Type B pancreatic cell (in vitro differentiated cells): ENCODE measurements at places on chromosomes 3 and 15.

DNA sequence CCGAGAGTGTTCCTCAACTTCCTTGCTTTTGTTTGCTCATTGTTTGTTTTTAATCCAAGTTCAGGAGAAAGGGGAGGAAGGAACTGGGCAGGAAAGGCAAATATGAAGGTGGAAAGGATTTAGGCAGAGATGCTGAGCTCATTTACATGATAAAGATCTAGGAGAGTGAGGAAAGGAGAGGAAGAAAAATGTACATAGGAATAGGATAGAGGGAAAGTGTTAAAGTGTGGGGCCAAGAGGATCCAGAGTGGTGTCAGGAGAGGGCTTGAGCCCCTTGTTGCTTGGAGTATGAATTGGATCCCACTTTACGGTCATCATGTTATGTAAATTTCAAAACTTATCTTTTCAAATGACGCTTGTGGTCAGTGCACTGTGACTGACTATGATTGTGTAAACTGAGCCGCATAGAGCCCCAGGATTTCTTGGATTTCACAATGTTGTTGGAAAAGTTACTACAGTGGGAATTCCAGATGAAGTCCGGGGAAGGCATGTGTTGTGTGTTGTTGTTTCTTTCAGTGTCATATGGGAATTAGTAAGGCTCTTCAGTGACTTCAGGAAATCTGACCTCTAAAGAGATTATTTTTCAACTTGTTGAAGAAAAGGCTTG is 15.0 kb upstream of the PLD1 start:
- DNase-seq: no peak

GRCh38 chr3:33181229-33181628 is 37.4 kb downstream of the SUSD5 start:
- DNase-seq: no peak

DNA sequence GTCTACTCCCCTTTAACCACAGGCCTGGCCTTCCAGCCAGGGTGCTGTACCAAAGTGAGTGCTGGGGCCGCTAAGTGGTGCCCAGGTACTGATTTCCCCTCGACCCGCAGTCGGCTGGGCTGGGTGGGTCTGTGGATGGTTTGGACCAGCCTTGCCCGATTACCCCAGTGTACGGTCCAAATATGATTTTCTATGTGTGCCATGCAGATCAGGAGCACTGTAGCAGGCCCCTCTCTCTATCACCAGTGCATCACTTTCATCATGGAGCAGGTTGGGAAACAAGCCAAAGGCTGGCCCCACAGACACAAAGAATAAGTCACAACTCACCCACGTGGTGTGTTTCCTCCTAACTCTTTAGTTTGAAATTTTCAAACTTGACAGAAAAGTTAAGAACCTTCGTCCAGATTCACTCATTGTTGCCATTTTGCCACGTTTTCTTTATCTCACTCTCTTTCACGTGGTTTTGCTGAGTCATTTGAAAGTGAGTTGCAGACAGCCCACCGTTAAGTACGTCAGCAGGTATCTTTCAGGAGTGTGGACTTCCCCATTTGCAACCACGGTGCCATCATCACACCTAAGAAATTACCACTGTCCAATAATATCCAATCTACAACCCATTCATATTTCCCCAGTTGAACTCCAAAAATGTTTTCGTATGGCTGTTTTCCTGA is 37.0 kb downstream of the ZNF710 start:
- no peak for DNase-seq

DNA sequence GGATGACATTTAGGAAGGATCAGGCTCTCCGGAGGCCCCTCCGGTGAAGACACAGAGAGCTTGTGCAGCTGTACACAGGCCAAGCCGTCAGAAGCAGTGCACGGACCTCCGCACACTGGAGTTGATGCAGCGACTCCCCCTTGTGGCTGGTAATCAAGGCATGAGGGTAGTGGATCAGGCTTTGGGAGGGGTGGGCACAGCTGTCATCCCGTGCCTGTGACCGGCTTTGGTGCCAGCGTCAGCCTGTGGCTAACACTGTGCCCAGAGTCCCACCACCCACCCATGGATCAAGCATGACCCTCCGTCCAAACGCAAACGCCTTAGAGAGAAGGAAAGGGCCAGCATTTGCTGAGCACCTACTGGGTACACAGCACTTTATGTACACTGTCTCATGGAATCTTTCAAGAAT is 8.2 kb upstream of the GRIP2 start:
- DNase-seq: no peak

DNA sequence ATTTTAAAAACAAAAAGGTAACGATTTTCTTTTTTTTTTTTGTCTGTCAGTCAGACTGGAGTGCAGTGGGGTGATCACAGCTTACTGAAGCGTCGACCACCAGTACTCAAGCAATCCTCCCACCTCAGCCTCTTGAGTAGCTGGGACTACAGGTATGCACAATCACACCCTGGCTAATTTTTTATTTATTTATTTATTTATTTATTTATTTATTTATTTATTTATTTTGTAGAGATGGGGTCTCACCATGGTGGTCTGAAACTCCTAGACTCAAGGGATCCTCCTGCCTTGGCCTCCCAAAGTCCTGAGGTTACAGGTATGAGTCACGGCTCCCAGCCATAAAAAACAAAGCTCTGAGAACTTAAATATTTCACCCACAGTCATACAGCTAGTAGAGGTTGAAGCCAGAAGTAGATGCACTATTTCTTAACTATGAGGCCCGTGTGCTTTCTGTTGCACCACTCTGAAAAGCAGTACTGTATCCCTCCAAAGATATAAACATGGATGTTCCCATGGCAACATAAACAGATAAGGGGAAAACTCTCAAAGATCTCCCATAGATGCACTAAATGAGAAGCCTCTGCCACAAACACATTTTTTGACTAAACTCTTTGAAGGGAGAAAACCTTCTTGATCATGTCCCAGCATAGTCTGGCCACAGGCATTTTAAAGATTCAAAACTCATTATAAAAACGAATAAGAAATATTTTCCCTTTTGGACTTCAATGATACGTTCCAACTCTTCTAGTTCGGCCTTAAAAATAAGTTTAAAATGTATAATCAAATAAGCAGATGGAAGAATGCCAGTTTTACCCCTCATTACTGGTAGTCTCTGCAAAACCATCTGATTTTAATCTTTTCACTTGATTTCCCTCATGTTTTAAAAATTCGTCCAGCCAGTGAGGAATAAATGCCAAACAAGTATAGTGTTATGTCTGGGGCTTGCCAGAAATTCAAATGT is 162.3 kb upstream of the ARHGEF26 start:
- DNase-seq: no peak

DNA sequence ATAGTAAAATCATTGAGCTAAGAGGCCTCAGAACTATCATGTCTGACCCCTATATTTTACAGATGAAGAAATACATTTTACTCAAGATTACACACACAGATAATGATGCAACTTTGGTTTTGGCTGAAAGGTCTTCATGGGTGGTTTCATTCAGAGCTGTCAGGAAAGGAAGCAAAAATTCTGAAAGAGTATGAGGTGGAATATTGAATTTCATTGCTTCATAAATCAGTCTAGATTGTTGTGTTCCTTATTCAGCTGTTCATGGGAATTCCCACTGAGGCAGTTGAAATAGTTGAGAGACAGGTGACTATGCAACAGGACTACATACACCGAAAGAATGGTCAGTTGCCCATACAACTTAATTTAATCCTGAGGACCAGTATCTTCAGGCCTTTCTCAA is 39.4 kb downstream of the CD200 start:
- no peak for DNase-seq

- no peak for DNase-seq
Measured at GRCh38 chr15:101326462-101327146, 31.6 kb upstream of the SNRPA1 start.

DNA sequence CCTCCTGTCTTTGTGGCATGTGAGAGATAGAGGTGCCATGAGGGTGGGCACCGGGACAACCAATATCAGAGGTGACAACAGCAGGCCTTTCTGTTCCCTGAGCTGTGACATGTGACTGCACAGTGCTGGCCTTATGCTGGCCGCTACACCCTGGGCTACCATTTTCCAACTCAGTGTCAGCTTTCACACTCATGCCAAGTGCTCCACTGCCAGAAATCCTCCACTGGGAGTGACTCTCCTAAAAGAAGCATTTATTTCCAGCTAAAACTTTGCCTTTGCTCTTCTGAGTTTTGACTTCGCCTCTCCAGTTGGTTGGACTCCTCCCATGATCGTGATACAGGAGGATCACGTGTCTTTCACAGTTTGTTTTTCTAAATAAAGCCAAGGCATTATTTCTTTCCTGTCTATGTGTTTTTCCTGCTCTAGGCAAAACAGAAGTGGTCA is 31.4 kb downstream of the CA12 start:
- DNase-seq: no peak

- DNase-seq: no peak
Measured at GRCh38 chr3:195388380-195388779, 54.4 kb downstream of the ACAP2 start.

GRCh38 chr15:49387471-49387870 is 35.6 kb upstream of the FGF7 start:
- no peak for DNase-seq

GRCh38 chr3:197085137-197085536 is 55.5 kb upstream of the MELTF start:
- no peak for DNase-seq

DNA sequence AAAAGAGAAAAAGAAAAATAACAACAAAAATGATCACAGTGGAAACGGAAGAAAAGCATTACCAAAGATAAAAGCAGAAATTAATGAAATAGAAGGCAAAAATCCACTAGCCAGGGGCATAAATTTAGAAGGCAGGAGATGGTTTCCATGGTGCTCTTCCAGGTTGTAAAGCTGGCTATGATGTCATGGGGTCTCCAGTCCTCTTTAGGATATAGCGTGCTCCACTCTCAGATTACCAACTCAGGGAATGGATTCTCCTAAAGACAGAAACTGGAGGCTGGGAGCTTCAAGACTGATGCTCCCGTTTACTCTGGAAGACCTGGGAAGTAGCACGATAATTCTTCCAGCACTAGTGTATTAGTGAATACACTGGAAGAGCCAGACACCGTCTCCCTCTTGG is 10.9 kb upstream of the ULK4 start:
- no peak for DNase-seq

GRCh38 chr3:183558495-183558894 is 3.0 kb upstream of the KLHL6 start:
- no peak for DNase-seq

GRCh38 chr3:197371591-197372046 is 73.2 kb upstream of the DLG1 start:
- no peak for DNase-seq

GRCh38 chr3:192991356-192991755 is 73.7 kb upstream of the MB21D2 start:
- no peak for DNase-seq

GRCh38 chr15:62307551-62307950 is 142.5 kb upstream of the C2CD4B start:
- DNase-seq: no peak

DNA sequence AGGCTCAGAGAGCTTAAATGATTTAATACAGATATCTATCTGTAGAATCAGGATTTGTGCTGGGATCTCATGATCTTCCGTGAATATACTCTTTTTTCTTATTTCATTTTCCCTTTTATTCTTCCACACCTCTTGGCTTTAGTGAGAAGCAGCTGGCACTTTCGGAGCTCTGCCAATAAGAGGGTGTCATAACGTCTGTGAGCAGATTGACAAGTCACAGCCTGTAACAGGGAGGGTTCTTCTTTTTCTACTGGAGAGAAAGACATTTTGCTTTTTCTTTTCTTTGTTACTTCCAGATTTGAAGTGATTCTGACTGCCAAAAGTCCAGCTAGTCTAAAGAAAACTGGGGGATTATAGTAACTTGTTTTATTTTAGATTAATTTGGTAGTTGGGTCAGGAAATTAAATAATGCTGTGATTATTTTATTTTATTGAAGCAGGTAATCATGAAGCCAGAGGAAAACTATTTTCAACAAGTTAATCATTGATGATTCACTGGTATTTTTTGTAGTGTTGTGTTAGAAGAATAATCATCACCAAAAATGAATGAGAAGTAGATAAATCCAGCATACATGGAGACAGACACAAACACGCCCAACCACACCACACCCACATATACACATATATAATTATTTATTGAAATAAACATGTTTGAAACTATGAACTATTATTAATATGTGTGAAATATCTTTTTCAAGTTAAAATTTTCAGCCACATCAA is 69.8 kb downstream of the TNFAIP8L3 start:
- no peak for DNase-seq

- no peak for DNase-seq
Measured at GRCh38 chr3:142852009-142852408, 36.9 kb downstream of the PCOLCE2 start.

GRCh38 chr3:50299929-50300680 is 900 bp upstream of the HYAL3 start:
- no peak for DNase-seq

DNA sequence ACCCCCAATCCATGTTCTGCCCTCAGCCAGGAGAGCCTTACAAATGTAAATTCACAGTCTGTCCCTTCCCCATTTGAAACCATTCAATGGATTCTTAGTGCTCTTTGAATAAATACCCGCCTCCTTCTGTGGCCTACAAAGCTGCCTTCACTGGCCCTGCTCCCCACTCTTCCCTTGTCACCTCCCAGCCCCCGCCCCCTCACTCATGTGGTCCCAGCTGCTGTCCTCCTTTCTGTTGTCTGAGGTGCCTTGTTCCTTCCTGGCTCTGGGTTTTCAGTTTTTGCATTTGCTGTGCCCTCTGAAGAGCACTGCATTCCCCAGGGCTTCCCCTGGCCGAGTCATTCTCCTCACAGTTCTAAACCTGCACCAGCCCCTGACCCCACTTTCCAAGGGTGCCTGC is 3.2 kb downstream of the EFCAB12 start:
- no peak for DNase-seq

DNA sequence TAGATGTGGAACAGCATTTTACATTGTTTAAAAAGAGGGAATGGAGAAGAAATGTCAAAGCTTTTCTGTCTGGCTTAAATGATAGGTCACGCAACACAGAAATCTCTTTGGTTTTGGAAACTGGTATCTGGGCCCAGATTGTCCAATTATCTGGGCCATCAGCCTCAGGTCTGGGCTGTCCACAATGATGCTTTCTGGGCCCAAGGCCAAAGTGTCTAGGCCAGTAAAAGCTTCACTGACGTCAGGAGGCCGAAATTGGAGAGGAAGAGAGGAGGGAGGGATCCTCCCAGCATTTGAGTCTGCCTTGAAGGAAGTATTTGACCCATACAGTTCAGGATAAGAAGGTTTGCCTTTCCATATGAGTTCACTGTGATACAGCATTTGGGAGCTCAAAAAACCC is 60.7 kb upstream of the ALDH1A3 start:
- no peak for DNase-seq

DNA sequence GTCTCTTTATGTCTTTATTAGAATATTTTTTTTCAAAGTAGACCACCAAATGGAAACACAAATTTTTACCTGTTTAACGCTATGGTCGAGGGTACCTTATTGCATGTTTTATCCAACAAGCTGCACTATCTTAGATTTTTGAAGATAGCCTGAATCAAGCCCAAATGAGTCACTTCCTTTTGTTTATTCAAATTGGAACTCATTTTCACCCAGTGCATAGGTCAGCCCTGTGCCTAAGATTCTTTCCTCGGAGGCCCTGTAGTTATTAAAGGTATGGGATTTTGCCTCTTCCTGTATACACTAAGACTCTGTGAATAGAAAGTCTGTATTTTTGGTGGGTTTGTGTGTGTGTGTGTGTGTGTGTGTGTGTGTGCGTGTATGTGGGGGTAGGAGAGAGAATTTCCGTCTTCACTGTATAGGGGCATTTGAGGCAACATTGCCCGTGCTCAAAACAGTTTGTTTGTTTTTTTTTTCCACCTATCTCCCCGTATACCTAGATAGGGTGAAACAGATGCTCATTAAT is 358.0 kb upstream of the CADM2 start:
- no peak for DNase-seq

- no peak for DNase-seq
Measured at GRCh38 chr15:80764535-80764934, 14.6 kb upstream of the CEMIP start.

- DNase-seq: no peak
Measured at GRCh38 chr15:69568173-69569009, 115.8 kb downstream of the RPLP1 start.
